ENCODE measurements at places on chromosomes 5 and 9.

DNA sequence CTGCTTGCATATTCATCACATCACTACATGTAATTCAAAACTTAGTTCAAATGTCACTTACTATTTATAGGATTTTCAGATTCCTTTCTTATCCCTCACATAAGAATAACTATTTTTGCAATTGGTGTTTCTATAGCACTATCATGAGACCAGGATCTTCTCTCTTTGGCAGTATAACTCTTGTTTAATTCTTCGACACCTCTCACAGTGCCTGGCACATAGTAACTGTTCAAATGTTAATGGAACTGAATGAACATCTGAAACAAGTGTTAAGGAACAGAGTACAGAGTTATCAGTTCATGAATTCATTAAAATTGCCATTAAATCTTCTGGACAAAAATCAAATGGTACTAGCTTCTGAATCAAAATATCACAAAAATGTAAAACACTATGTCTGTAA is 40.0 kb downstream of the FBXL17 start:
- DNase-seq, result no peak

DNA sequence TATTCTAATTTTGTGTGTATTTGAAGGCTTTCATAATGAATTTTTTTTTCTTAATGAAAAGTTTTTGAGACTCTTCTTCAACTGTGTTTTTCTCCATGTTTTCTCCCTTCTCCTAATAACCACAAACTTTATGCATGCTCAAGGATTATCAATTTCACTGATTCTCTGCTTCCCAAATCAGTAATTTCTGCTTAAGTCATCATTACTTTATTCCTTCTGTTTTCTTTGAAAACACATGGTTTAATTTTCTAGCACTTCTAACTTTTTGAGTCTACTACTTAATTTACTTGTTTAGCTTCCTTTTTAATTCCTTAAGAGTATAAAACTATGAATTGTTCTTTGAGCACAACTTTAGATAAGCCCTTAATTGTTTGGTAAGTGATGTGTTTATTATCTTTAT is 11.5 kb upstream of the FBN2 start:
- no peak for DNase-seq

DNA sequence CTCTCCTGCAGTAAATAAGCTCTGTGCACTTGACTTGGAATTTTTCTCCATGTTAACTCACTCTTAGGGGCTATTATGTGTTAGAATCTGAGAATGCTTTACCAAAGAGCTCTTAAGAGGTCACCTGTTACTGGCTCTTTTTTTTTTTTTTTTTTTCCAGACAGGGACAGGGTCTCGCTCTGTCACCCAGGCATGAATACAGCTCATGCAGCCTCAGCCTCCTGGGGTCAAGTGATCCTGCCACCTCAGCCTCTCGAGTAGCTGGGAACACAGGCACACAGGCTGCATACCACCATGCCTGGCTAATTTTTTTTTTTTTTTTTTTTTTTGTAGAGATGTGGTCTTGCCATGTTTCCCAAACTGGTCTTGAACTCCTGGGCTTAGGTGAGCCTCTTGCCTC is 22.1 kb downstream of the HMGXB3 start:
- DNase-seq, result no peak

- no peak for DNase-seq
Measured at GRCh38 chr5:109748546-109748945, 58.8 kb downstream of the MAN2A1 start.

DNA sequence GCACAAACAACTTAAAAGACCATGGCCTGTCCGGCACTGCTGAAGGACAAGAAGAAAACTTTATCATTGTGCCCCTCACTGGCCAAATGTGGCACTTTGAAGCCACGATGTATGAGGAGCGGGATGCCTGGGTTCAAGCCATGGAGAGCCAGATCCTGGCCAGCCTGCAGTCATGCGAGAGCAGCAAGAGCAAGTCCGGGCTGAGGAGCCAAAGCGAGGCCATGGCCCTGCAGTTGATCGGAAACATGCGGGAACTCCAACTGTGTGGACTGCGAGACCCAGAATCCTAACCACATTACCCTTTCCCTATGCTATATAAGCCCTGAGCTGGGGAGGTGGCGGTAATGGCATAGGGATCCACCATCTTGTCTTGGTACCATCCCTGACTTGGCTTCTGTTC is 497.9 kb downstream of the ANXA1 start:
- no peak for DNase-seq

- no peak for DNase-seq
Measured at GRCh38 chr9:125634040-125634717, 72.8 kb downstream of the MAPKAP1 start.

- peak; percentile 23 for DNase-seq
Measured at GRCh38 chr9:32782476-32783167, 718 bp upstream of the TMEM215 start.

GRCh38 chr9:98993570-98993945 is 49.9 kb downstream of the COL15A1 start:
- no peak for DNase-seq

DNA sequence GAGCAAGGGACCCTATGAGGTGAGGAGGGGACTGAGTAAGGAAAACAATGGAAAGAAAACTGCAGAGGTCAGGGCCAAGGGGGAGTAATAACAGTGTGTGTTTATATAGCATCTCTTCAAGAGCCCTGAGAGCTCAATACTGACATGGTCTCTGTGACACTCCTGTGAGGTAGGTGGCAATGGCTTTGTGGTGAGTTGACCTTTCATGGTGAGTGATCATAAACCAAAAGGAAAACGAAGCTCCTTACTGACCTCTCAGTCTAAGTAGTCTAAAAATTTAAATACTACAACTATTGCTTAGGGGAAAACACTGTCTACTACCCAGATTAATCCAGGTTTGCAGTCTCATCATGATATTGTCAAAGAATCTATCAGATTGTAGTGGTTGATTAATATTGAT is 130.9 kb downstream of the SNCAIP start:
- no peak for DNase-seq

GRCh38 chr5:153659039-153659736 is 168.7 kb downstream of the GRIA1 start:
- no peak for DNase-seq

DNA sequence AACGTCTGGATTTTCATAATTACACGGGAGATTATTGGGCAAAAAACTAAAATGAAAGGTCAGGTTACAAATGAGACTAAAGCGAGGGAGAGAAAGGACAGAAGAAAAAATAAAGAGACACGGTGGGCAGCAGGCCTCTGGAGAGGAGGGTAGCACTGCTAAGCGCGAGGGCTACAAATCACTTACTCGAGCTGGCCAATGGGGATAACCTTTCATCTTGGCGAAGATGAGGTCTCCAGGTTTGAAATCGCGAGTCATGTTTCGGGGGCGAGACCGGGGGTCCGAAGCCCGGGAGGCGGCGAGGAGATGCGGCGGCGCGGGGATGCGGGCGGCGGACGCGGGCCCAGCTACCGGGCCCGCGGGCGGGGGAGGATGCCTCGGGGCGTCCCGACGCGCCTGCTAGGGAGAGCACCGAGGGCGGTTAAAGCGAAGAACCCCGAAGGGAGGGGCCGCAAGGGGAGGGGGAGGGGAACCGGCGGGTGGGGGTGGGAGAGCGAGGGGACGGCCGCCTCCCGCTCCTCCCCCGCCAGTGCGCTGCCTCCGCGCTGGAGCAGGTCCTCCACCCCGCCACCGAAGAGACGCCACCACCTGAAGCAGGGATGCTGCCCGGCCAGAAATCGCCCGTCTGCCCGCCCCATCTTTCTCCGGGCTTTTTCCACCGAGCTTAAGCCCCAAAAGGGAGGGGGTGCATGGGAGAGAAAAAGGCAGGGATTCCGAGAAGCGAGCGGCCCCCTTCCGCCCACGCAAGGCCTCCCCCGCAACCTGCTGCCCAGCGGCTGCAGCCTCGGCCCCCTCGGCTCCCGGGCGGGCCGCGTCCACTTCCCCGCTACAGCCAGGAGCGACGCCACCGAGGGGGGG is 610 bp downstream of the PSIP1 start:
- peak; percentile 78 for DNase-seq

DNA sequence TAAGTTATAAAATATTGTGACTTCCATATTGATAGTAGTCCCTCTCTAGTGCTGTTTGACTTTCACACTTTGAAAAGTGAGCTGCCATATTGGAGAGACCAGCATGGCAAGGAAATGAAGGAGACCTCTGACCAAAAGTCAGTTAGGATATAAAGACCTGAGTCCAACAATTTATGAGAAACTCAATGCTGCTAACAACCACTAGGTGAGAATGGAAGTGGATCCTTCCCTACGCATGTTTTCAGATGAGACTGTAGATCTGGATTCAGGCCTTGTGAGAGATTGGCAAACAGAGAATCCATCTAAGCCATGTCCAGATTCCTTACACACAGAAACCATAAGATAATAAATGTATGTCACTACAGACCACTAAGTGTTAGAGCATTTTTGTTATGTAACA is 81.6 kb downstream of the CTNND2 start:
- DNase-seq, result no peak

DNA sequence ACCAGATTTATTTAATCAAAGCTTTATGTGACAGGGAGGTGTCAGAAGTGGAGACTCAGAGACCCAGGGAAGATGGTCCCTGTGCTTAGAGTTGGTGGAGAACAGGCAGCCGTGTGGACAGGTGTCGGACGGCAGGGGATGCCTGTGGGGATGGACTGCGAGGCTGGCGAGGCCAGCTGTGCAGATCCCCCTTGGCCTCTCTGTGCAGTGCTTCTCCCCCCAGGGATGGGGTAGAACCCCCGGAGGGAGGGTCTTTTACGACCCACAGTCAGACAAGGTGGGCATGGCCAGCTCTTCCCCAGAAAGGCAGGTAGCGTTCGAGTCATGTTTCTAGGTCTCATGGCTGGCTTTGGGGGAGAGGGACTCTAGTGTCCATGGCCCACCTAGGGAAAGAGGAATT is 4.7 kb upstream of the SLC2A6 start:
- DNase-seq, result no peak

- no peak for DNase-seq
Measured at GRCh38 chr9:116816484-116816883, 129.4 kb downstream of the TRIM32 start.

DNA sequence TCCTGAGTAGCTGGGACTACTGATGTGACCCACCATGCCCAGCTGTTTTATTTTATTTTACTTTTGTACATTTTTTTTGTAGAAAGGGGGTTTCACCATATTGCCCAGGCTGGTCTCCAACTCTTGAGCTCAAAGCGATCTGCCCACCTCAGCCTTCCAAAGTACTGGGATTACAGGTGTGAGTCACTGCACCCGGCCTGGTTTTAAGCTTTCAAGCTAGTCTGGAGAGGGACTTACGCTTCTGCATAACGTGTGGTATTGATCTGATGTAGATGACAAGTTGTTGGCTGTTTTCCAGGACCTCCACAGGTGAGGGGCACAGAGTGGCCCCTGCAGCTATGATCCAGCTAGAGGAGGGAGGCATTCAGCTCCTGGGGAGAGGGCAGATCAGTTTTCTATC is 6.8 kb upstream of the CCL21 start:
- DNase-seq, result no peak

- peak; percentile 26 for DNase-seq
Measured at GRCh38 chr5:56564541-56565282, 250.6 kb upstream of the MAP3K1 start.

DNA sequence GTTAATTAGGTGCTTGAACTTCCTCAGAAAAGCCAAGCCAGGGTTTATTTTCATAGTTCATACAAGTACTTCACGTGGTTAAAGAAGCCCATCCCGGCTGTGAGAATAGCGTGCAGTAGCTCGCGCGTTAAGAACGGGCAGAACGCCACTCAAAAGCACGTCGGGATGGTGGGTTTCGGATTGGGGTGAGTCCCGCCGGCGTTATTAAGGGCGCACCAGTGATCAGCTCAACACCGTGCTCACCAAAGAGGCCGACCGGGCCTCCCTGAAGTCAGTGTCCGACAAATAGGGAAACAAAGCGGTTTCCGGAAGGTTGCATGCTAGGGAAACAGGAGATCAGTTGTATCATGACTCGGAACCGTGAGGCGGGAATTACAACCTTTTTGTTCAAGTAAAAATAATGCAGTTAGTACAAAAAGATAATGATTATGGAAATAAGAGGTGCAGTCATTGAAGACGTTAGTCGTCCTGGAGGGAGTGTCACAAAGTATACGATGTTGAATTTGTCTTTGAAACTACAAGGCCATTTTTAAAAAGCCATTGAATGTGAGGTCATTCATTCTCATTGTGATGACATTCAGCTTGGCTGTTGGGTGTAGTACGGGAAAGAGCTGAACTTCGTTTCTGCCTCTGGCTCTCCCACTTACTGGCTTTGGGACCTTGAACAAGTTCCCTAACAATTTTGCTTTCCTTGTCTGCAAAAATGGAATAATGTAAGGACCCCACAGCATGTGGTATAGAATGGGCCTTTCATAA is 992 bp downstream of the SETD9 start:
- DNase-seq, result no peak

- no peak for DNase-seq
Measured at GRCh38 chr5:98604301-98604700, 169.2 kb upstream of the RGMB start.

- no peak for DNase-seq
Measured at GRCh38 chr5:126794157-126794828, 17.4 kb downstream of the LMNB1 start.

DNA sequence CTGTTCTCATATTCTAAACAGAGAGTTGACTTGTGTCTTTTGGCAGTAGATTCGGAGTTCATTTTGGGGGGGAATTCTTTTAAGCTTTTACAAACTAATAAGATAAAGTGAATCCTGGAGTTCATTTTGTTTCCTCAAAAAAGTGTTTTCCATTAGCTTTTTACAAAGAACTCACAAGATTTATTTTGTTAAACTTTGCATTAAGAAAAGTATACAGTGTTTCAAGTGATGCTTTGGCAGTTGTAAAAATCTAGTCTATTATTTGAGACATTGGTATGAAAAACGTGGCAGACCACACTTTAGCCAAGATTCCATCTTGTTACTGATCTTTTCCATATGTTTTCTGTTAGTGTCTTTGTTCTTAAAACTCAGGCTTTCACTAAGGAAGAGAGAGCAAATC is 1.2 kb upstream of the OMD start:
- no peak for DNase-seq

DNA sequence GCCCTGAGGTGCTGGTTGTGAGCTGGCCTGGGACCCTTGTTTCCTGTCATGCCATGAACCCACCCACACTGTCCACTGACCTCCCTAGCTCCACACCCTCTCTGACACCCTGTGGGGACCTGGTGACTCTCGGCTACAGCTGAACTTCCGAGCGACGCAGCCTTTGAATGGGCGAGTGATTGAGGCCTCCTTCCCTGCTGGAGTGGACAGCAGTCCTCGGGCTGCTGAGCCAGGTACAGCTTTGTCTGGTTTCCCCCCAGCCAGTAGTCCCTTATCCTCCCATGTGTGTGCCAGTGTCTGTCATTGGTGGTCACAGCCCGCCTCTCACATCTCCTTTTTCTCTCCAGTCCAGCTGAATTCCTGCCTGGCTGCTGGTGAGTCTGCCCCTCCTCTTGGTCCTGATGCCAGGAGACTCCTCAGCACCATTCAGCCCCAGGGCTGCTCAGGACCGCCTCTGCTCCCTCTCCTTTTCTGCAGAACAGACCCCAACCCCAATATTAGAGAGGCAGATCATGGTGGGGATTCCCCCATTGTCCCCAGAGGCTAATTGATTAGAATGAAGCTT is 6.1 kb downstream of the CA9 start:
- no peak for DNase-seq

All from right hindlimb (tissue), 1 donor.